ENCODE measurements at places on chromosomes 4 and X.

DNA sequence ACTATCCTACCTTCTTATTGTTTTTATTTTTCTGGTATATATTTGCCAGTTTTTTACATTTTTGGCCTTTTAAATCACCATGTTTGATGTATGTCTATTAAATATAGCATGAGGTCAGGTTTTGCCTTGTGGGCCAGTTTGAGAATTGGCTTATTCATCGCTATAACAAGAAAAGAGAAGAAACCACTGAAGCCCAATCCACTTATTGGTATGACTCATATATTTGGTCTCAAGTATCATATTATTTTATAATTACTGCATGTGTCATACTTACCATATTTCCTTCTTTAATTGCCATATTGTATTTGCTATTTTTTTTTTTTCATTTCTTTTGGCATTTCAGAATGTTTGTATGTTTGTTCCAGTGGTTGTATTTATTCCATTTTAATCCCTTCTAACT lies 99.3 kb downstream of the IRF2 start:
- ATAC-seq: peak; percentile 63

GRCh38 chrX:1502853-1503252 lies 34.1 kb downstream of the P2RY8 start:
- ATAC-seq: no peak

- no peak for ATAC-seq
These were observed at the start of gene PRSS48 for GRCh38 chr4:151276787-151277562. TSS of gene PRSS48 (plus strand) at chr4:151277161. CDS start at chr4:151277173, 12 bp downstream.

GRCh38 chr4:94533405-94534223 lies 81.9 kb downstream of the PDLIM5 start:
- ATAC-seq: no peak

GRCh38 chr4:176123710-176124407 lies 58.2 kb downstream of the WDR17 start:
- ATAC-seq: peak; percentile 89

GRCh38 chrX:145923376-145923775 lies 105.7 kb downstream of the SLITRK2 start:
- no peak for ATAC-seq

DNA sequence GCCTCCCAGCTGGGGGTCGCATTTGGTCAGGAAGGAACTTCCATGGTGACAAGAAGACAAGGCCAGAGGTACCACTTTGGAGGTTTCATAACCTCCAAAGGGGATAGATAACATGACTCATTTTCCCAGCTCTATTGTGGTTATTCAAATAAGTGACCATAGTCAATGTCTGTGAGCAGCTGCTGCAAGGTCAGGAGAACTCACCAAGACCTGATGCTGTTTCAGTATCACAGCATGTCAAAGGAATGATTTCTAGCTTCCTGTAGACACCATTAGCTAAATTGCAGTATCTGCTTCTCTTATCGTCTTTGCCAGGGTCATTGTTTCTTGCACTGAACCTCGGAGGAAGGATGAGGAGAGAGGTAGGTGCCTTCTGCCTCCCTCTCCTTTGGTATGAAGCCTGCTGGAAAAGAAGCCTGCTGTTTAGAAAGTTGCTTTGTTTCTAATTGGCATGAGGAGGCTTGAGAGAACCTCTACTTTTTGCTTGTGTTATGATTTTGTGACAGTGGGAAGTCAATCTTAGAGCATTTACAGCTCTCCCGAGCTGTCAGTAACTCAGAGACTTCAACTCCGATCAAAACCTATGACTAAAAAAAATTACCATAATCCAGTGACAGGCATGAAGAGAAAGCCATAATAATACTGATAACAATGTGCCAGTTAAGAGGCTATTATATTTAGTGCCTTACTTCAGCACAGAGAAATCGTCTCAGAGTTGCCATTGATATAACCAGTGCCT lies 38.0 kb upstream of the GATB start:
- ATAC-seq: no peak

GRCh38 chrX:8849458-8849857 lies 48.3 kb upstream of the FAM9A start:
- ATAC-seq: no peak

GRCh38 chr4:124515591-124515990 lies 196.9 kb downstream of the ANKRD50 start:
- ATAC-seq: no peak

DNA sequence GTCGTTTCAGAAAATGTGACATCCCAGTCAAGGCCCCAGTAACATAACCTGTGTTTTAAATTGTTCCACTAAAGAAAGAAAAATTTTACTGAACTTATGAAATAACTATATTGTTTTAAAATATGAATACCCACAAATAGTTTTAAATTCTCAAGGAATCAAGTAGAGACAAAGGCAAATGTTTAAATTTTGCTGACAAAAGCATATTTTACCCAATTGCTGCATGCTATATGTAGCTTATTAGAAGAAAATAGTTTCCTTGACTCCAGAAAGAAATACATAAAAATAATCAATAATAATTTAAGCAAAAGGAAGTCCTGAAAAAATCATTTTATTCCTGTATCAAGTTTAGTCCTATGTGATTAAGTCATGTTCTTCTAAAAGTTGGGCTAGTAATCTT lies 481.3 kb upstream of the ADGRL3 start:
- ATAC-seq: no peak

DNA sequence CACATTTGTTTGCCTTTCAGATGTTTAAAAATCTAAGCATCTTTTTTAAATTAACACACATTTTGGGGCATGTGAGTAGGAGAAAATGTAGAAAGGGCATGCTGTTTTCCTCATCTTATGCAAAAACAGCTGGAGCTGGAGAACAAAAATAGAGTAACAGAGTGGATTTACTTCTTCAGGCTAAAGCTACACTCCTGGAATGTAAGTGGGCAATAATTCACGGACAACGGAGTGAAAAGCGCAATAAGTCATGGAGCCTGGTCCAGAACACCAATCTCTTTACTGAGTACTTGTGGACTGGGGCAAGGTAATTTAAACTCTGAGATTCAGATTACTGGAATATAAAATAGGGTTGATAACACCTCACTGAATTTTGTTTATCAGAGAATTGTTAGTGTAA lies 1018.8 kb upstream of the HS3ST1 start:
- ATAC-seq: no peak

DNA sequence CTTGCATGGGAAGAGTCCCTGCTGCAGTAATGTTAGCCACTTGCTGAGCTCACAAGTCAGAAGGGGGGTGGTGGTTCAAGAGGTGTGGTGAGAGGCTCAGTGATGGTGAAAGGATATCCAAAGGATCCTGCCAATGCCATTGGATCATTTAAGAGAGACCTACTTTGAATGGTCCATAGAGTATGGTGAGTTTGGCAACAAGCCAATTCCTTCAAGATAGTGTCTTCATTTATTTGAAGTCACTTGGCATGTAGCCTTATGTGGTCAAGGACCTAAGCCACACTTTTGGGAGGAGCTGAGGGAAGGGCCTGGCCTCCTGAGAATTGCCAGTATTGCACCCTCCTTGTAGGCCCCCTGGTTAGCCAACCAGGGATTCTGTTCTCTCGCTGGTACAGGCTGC lies 87.9 kb downstream of the TSPAN7 start:
- ATAC-seq: no peak

DNA sequence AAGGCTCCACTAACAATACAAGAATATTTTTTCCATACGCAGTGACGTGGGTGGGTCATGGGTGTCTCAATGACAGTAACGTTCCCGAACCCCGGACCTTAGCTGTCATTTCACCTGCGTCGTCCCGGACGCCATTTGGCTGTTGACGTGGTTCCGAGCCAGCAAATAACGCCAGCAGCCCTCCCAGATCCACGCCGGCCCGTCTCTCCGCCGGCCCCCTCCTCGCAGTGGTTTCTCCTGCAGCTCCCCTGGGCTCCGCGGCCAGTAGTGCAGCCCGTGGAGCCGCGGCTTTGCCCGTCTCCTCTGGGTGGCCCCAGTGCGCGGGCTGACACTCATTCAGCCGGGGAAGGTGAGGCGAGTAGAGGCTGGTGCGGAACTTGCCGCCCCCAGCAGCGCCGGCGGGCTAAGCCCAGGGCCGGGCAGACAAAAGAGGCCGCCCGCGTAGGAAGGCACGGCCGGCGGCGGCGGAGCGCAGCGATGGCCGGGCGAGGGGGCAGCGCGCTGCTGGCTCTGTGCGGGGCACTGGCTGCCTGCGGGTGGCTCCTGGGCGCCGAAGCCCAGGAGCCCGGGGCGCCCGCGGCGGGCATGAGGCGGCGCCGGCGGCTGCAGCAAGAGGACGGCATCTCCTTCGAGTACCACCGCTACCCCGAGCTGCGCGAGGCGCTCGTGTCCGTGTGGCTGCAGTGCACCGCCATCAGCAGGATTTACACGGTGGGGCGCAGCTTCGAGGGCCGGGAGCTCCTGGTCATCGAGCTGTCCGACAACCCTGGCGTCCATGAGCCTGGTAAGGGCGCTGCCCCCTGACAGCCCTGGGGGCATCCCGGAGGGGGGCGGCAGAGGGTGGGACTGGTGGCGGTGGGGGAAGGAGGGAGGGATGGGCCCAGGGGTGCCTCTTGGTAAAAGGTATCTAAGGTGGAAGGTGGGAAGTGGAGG lies at the start of gene CPE:
Gene CPE (plus strand): TSS at position 264 of the 933 bp plus-strand sequence. CDS start 214 bp downstream, at position 478.
- peak; percentile 98 for ATAC-seq

DNA sequence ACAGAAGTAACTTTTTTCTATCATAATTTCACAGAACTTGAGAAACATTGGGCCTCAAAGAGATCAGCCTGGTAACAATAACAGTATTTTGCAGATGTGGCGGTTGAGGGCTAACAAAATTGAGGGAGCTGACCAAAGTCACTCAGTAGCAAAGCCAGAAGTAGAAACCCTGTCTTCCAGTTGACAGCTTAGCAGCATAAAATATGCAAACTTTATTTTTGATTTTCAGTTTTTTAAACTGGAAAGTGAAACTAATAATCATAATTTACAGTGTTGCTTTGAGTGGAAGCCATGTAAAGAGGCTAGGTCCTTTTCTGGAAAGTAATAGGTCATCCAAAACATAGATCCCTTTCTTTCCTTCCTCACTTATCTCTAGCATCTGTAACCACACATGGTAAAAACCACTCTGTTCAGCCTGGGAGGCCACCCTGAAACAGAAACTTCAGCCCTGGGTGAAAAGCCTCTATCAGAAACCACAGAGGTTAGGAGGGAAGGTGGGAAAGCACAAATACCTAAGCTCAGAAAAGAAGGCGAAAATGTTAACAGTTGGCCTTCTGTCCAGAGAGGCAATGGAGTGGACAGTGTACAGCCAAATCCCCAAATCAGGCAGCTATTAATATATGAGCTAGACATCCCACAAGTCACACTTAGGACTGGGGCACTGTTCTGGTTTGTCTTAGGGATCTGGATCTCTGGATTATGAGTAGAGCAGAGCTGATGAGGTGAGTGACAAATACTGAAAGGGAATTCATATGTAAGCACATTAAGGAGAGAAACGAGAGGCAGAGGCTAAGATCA lies 61.1 kb upstream of the ARSJ start:
- ATAC-seq: no peak

- no peak for ATAC-seq
These were observed 384.7 kb upstream of the AGA start for GRCh38 chr4:177826973-177827372.

GRCh38 chrX:134026565-134027311 lies 41.3 kb upstream of the GPC3 start:
- no peak for ATAC-seq

DNA sequence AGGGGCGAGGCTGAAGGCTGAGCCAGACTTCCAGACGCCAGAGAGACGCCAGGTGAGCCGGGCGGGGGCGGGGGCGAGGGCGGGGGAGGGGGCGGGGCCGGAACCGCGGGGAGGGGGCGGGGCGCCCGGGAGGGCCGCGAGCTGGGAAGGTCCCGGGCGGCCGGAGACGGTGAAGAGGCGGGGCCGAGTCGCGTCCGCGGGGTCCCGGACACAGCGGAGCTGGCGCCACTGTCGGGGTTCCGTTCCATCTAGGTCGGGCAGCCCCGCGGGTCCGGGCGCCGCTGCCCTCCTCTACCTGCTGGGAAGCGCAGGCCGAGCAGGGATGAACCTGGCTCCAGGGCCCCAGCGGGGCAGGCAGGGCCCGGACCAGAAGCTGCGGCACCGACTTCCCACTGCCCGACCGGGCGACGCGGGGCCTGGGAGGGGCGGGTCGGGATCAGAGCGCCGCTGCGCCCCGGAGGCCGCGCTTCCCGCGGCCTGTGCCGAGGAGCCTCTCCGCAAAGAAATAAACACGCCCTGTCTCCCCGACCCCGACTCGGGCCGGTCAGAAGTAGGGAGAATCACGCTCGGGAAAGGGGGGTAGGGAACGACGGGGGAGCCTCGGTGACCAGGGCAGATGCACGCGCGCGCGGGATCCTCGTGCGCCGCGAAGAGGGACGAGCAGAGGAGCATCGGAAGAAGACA lies 10.6 kb downstream of the HMX1 start:
- ATAC-seq: no peak

DNA sequence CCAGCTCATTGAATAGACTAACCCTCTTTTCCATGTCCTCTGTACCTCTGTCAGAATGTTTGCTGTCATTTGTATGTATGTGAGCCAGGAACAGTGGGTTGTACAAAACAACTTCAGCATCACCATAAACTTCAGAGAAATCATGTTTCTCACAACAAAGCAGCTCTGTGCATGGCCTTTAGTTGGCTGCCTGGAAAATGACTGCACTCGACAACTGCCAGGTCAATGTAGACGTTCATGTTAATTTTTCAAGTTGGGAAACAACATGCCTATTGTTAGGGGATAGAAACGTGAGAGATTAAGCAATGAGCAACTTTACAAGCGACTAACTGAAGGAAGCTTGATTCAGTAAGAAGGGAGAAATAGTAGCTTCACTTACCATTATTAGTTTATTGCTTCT lies 17.9 kb upstream of the CXCL11 start:
- ATAC-seq: no peak

GRCh38 chrX:155514225-155514624 lies 55.8 kb upstream of the F8A3 start:
- no peak for ATAC-seq

GRCh38 chrX:22795671-22796070 lies 204.1 kb upstream of the DDX53 start:
- ATAC-seq: no peak

All from activated CD4-positive, CD25-positive, alpha-beta regulatory T cell treated with anti-CD3 and anti-CD28 coated beads, Interleukin-2, amount 50 U/mL, for 24 hours (primary cell).